ENCODE measurements at places on chromosomes 6 and 20. TPM values are rescaled to one million over a fixed set of nuclear protein-coding genes. Genes with fewer than 3 reads are reported as not detected.

ZC2HC1B gene
- not detected for total RNA-seq

NHLRC1 gene
- 1.5 TPM for total RNA-seq

RAET1L gene
- not detected for total RNA-seq

SLC16A10 gene
- not detected for total RNA-seq

CHRNA4 gene
- not detected for total RNA-seq

DNA sequence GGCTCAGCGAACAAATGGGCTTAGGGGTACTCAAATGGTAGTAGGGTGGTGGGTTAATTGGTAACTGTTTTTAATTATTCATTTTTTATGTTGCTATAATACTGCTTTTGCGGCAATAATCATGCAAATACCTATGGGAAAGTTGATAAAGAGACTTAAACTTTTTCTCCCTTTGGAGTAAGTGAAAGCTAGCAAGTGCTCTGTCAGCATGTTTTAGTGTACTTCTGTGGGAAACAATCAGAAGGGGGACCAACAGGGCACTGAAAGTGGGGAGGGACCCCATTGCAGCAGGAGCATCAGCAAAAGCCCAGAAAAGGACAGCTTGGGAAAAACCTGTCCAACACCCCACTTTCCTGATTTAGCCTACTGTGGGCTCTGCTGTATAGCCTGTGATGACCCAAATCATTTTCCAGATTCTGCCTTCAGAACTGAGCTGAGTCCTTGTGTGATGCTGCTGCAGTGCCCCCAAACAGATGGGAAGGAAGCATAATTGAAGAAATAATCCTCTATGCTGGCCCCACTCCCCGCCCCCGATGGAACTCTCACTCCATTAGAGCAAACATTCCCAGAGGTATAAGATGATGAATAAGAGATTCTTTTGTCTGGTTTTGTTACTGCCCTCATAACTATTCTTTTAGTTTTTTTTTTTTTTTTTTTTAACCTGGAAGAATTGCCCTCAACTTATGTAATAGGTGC is 322.8 kb downstream of the CD83 start:
- DNase-seq, result no peak

- DNase-seq, result no peak
Observed at GRCh38 chr20:61991476-61991875, 74.2 kb downstream of the TAF4 start.

- no peak for DNase-seq
Observed at GRCh38 chr6:131828951-131829350, 21.1 kb downstream of the ENPP1 start.

DNA sequence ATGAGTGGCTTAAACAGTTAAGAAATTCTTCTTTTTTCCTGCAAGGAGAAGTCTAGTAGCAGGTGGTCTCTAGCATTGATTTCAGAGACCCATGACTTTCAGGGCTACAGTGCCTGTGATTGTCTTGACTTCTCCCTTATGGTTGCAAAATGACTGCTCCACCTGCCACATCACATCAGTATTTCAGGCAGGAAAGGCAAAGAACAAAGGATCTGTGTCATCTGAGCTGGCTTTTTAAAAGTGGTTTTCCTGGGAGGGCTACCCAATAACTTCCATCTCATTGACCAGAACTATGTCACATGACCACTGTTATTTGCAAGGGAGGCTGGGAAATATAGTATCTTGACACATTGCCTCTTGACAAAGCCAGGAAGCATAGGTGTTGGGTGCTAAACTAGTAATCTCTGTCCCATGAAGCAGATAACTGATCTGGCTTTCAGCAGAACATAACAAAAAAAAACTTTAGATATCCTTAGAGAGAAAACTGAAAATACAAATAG is 226.2 kb downstream of the DHX35 start:
- DNase-seq, result no peak

GRCh38 chr6:163926642-163927041 is 512.1 kb downstream of the QKI start:
- no peak for DNase-seq

- DNase-seq, result no peak
Observed at GRCh38 chr6:73123632-73124329, 101.5 kb downstream of the KHDC1L start.

- no peak for DNase-seq
Observed at GRCh38 chr6:170420791-170421776, 114.5 kb downstream of the FAM120B start.

DNA sequence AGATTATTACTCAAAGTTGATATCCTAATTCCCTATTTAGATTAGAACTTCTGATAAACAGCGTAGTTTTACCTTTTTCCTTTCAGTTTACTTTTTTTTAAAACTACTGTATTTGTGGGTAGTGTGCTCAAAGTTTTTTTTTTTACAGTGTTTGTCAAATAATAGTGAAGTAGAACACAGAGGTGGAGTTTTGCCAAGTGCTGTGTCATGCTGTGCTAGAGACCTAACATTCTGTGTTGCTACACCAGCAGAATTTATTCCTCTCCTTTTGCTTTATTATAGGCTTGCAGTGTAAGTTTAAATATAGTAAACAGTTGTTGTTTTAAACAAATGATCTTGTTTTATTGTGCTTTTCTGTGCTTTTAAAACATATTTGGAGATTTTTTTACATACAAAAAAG is 125.4 kb downstream of the HIVEP1 start:
- DNase-seq, result peak; percentile 70

- DNase-seq, result no peak
Observed at GRCh38 chr6:119161438-119161837, 83.0 kb upstream of the FAM184A start.

DNA sequence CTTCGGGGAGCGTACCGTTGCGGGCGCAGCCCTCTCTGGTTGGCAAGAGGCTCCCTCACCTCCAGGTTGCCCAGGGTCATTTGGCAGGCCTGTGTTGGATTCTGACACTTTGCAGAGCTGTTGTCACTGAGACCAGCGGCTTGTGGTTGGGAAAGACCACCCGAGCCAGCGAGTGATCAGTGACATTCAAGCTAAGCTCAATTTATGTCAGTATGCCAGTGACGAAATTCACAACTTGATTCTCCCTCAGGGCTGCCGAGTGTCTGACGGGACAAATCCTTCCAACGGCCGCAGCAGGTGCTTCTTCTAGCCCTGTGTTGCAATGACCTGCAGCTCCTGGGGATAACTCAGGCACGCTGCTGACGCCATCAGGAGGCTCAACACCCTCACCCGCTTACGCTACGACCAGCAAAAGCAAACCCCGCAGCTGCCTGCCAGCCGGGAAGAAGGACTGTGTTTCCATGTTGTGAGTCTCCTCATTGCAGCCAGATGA is 16.9 kb upstream of the SLC22A2 start:
- DNase-seq, result no peak

All from HFFc6 (cell line).